H9 (cell line): ENCODE measurements at places on chromosomes 3 and 15. TPM values are rescaled to one million over a fixed set of nuclear protein-coding genes. Genes with fewer than 3 reads are reported as not detected.
A peak's percentile ranks its signal among the peaks of the same experiment; 100 is the strongest.

GRCh38 chr15:89383365-89384175, 48.9 kb upstream of the POLG start:
- DNase-seq: peak; percentile 36

- DNase-seq: no peak
Observed at GRCh38 chr15:57089815-57090495, 171.5 kb downstream of the TCF12 start.

The CHRFAM7A gene
- total RNA-seq: 2.4 and 4.3 TPM in 2 replicates

GRCh38 chr15:87145696-87146095, 1066.0 kb downstream of the AGBL1 start:
- DNase-seq: no peak

GRCh38 chr3:51276046-51276445, 109.0 kb upstream of the MANF start:
- DNase-seq: no peak

- no peak for DNase-seq
Observed at GRCh38 chr3:192597506-192597905, 129.8 kb downstream of the FGF12 start.

DNA sequence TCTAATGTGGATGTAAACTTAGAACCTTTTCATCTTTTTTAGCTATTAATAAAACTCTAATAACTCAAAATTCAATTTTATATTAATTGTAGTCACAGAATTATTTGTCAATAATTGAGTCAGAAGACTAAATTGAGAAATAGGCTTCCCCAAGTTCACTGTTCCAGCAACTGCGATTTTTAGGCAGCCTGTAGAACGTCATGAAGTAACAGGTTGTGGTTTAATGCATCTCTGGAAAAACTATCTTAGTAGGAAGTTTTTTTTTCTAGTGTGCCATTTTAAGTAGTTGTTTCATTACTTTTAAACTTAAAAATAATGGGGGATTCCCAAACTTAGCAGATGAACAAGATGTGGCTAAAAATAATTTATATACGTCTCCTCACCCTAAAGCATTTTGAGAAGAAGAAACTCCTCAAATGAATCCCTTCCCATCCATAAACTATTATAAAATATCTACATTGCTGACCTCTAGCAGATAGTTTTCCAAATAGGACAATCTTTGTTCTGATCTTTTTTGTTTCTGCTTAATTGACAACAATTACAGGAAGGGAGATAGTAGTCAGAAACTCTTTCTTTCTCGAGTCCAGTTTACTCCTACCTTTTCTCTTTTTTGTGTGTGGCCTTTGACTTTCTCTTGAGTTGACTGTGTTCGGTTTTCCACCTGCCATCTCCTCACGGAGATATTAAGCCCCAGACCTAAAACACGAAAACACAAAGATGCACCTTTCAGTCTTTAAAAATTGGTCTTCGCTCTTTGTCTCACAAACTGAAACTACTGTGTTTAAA, 43.1 kb downstream of the LRCH3 start:
- DNase-seq: no peak

The CD47 gene
- total RNA-seq: 15.4 and 18.8 TPM in 2 replicates

- DNase-seq: no peak
Observed at GRCh38 chr3:40379674-40380306, 7.2 kb upstream of the ENTPD3 start.

The TM6SF1 gene
- 0.96 and 0.99 TPM in 2 replicates for total RNA-seq
